ENCODE measurements at places on chromosomes 4 and X. TPM values are rescaled to one million over a fixed set of nuclear protein-coding genes. Genes with fewer than 3 reads are reported as not detected.

Gene PTCHD1
- total RNA-seq, result 0.40 TPM

Gene EPGN
- total RNA-seq, result not detected

GRCh38 chrX:129522184-129523078 lies 859 bp downstream of the SMARCA1 start:
- H3K36me3 ChIP-seq, result no peaks in the 10 kb centered on the region
- peak; percentile 31 for DNase-seq
- peak overlapping the region; percentile 66 for H3K4me3 ChIP-seq

GRCh38 chrX:27860337-27860736 lies 52.5 kb downstream of the MAGEB10 start:
- H3K4me3 ChIP-seq, result no peak overlapping the region
- DNase-seq, result no peak
- no peaks in the 10 kb centered on the region for H3K4me1 ChIP-seq

- no peaks in the 10 kb centered on the region for H3K27me3 ChIP-seq
- no peak overlapping the region for H3K27ac ChIP-seq
- no peaks in the 10 kb centered on the region for H3K4me1 ChIP-seq
- no peaks in the 10 kb centered on the region for H3K36me3 ChIP-seq
- DNase-seq, result no peak
Observed at GRCh38 chrX:129731228-129731627, 7.6 kb upstream of the XPNPEP2 start.

DNA sequence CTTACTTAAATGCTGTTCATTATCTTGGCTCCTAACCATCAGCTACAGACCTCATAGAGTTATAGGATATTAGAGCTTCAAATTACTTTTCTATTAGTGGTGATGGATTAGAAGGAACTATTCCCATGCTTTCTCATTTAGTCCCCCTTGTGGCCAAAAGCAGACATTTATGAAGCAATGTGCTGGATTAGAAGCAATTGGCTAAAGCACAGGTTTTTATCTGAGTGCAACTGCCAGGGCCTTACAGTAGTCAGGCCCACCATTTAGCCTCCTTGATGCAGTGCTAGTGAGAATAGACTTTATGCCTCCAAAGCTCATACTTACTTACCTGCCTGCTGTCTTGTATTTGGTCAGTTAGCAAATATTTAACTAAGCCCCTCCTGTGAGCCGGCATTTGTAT lies 93.0 kb downstream of the TSPAN7 start:
- H3K27ac ChIP-seq, result no peak overlapping the region
- H3K36me3 ChIP-seq, result no peaks in the 10 kb centered on the region
- no peaks in the 10 kb centered on the region for H3K4me1 ChIP-seq
- H3K4me3 ChIP-seq, result no peak overlapping the region
- no peak for DNase-seq
- no peaks in the 10 kb centered on the region for H3K27me3 ChIP-seq

DNA sequence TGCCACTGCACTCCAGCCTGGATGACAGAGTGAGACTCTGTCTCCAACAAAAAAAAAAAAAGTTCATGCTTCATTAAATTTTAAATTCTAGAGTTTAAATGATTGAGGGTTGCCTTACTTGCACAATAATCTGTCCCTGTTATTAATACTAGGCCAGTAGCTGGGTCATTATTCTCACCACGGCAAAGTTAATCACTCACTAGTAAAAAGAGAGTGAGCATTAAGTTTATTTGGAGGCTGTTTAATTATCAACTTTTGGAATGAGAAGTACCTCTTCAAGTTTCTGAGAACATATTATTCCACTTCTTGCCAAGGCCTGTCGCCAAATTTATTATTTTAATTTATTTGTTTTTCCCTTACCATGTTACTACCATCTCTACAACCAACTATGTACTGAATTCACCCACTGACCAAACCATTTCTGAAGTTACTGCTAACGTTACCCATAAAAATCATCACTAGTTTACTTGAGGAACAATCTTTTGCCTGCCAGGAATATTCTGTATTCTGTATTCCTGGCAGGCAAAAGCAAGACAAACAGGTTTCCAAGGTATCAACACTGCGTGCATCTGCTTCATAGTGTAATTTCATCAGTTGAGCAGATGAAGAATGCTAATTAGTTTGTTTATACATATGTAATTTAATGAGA lies 26.5 kb downstream of the GUCY1A1 start:
- no peaks in the 10 kb centered on the region for H3K4me1 ChIP-seq
- no peak for DNase-seq
- no peak overlapping the region for H3K4me3 ChIP-seq
- no peaks in the 10 kb centered on the region for H3K27me3 ChIP-seq
- H3K27ac ChIP-seq, result peak overlapping the region; percentile 40

GRCh38 chrX:63958134-63958865 lies 173.3 kb upstream of the ARHGEF9 start:
- no peak overlapping the region for H3K27ac ChIP-seq
- DNase-seq, result no peak
- H3K4me1 ChIP-seq, result no peaks in the 10 kb centered on the region
- H3K4me3 ChIP-seq, result no peak overlapping the region
